ENCODE measurements at places on chromosomes 11 and 22.

GRCh38 chr22:36856121-36856791 lies 4.5 kb upstream of the NCF4 start:
- DNase-seq: peak; percentile 91

GRCh38 chr11:70604221-70604620 lies 205.9 kb downstream of the CTTN start:
- DNase-seq: no peak

GRCh38 chr11:80980227-80980626 lies 1539.4 kb upstream of the TENM4 start:
- DNase-seq: no peak

DNA sequence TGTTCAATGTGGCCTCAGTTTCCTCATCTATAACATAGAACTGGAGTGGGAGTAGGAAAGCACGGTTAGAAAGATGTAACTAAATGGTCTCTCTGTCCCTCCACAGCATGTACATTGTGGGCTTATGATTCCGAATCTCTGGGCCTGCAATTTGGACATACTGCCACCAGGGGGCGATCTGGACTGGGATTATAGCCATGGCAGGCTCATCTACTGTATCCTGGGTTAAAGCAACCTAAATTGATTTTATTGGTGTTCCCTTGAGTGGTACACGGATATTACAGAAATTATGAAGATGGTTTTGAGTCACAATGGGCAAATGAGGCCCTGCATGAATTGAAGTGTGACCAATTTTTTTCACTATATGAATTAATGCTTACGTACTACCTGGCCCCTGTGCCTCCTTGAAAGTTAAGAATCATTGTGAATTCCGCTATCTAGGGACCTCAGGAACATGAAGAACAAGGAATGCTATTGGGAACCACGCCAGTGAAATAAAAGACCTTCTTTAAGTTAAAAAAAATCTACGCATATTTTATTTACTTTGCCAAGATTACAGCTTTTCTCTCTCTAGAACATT lies 32.9 kb downstream of the TST start:
- peak; percentile 71 for DNase-seq
